ENCODE measurements at places on chromosomes 4 and X.

DNA sequence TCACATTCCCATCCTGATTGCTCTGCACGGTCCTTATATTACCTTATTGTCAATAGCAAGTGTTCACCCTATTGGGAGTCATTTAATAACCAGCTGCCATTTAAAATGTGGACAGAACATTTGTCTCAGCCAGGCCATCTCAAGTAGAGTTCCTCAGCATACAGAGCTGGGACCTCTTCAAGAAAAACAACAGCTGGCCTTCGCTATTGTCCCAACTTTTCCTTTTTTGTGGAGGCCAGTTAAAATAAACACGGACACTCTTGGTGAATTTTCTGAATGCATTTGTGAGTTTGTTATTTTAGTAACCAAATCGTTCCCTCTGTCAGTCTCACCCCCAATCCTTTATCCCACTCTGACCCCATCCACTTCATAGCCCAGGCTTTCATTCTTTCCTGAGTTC, 395.3 kb upstream of the PITX2 start:
- no peak for DNase-seq

- no peak for DNase-seq
These were observed 7.3 kb upstream of the SH3BP2 start for GRCh38 chr4:2785613-2786012.

DNA sequence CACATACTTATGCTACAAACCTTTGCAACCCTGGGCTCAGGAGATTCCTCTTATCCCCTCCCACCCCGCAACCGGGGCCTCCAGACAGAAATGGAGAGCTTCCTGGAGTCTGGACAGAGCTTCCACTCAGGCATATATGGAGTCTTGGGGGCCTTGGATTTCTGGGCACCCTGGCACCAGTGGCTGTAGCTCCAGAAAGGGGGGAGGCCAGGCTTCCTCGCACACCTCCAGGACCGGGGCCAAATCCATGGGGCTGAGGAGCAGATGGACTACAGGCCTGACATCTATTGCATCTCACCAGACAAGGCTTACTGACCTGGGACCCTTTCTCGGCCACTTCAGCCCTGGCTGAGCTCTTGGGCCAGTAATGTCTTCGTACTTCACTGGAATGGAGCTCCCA, 143.3 kb downstream of the DKK2 start:
- no peak for DNase-seq

GRCh38 chr4:68129793-68130192, at the start of gene TMPRSS11F:
Gene TMPRSS11F (minus strand): TSS chr4:68129869. CDS start chr4:68129820, 49 bp downstream.
- no peak for DNase-seq

DNA sequence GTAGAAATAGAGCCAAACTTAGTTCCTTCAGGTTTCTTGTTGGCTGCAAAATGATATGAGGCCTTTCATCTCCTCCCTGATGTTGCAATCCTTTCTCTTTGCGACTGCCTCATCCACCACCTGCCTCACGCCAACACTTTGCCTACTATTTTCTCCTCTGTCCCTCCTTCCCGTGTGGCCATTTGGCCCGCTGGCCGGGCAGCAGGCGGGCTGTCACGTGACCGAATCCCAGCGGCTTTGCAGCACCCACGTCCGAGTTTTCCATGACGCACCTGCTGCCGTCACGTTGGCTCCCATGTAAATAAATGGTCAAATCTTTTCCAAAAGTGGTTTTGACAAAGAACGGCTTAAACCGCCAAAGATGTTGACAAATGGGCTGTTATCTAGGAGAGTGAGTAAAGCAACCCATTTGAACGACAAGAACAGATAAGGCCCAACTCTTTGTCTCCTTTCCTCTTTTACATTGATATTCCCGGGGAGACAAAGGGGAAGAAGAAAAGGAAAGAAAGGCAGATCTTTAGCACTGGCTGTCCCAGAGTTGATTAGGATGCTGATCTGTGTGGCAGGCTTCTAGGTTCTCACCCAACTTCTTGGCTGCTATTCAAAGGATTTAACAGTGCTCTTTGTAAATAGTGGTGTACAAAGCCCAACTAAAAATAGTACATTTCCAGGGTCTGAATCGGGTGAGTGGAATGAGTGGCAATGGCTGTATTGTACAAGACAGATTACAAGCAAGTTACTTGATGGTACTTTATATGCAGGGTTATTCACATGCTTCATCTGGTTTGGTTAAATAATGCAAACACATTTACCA, 174.2 kb upstream of the JADE1 start:
- peak; percentile 75 for DNase-seq

DNA sequence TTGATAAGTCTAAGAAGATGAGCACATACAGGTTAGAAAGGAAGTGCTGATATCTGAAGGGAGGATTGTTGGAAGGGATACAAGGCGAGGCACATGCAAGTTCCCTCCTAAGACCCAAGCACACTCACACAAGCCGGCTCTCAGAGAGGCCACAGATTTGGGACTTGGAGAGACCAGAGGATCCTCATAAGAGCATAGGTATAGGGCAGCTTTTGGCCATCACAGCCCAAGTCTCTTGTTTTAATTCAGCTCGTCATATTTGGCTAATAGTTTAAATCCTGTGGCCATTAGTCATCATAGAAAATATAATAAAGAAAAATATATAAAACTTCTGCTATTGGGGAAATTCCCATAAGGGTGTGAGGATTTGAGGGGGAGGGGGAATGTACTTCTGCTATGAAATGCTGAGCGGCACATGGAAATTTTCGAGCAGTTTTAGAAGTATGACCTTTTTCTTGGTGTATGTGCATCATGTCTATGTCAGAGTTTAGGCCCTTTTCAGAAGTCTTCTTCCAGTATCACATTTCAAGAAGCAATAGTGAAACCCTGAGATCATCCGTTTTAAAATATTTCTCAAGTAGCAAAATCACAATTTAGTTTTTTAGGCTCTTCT, 97.7 kb downstream of the NFKB1 start:
- no peak for DNase-seq

- no peak for DNase-seq
These were observed 183.5 kb downstream of the PCDH7 start for GRCh38 chr4:30903502-30904214.

GRCh38 chr4:66640233-66640990, 904.9 kb downstream of the CENPC start:
- DNase-seq: no peak

DNA sequence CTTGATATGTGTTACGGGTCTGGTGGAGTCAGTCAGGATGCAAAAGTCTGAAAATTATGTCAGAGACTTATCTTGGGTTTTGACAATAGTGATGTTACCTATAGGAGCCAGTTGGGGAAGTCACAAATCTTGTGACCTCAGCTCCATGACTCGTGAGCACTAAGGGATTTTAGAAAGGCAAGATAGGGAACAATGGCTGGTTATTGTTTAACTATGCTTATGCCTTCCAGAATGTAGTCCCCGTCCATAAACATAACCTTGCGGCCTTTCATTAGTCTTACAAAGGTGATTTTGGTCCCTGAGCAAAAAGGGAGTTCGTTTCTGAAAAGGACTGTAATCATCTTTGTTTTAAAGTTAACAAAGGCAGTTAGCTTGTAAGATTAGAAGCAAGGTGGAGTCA, 23.9 kb upstream of the GATB start:
- no peak for DNase-seq

DNA sequence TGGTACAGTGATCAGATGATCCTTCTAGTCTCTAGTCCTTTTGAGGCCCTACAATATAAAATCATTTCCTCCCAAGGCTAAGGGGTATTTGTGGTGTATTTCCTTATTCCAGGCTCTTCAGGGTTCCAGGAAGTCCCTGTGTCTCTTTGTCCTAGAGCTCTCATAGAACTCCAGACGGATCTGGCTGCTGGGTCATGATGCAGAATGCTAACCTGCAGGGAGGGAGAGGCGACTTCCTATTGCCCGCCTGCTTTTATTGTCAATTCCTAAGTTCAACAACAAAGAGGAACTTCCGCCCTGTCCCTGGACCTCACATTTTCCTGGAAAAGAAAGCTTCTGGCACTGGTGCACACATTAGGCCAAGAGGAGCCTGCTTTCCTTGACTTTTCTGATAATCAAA, 45.9 kb upstream of the ZNF827 start:
- DNase-seq: no peak

DNA sequence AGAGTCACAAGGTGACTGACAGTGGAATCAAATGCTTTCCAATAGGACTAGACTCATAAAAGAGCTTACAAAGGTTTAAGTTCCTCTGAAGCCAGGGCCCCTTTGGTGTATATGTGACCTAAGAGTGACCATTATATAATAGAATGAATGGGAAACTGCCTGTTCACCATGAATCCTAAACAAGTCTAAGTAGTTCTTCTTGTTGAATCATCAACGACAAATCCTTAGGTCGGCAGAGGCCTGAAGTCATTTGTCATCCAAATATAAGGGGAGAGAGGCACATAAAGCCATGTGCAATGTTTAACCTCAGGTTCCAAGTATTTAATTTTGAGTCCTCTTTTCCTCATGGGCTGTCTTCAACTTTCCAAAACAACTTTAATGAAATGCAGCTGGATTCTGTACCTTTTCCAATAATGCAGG, 122.4 kb downstream of the RASL11B start:
- DNase-seq: no peak

- no peak for DNase-seq
These were observed 9.2 kb downstream of the SPIN3 start for GRCh38 chrX:56986138-56986537.

DNA sequence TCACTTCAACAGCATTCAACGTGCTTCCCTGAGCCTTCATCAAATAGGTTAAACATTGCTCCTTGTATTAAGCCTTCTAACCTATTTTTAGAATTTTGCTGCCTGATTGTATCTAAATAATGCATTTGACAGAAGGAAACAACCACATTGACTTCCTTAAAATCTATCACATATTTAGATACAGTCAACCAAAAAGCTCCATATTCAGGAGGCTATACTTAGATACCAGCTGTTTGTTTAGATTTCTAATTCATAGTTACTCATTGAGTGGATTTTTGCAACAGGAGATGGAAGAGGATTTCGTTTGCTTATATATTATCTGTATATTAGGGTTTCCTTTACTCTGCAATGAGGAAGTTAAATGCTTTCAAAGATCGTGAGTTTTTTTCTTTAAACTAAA, 241.1 kb upstream of the PPP1R2C start:
- no peak for DNase-seq

GRCh38 chr4:137892134-137892533, 350.0 kb downstream of the SLC7A11 start:
- DNase-seq: no peak

GRCh38 chr4:74328501-74328900, 20.2 kb downstream of the EPGN start:
- no peak for DNase-seq

GRCh38 chr4:150773729-150774449, 191.9 kb downstream of the MAB21L2 start:
- DNase-seq: no peak

GRCh38 chr4:71296945-71297344, 41.9 kb upstream of the SLC4A4 start:
- DNase-seq: no peak

- no peak for DNase-seq
These were observed 52.1 kb downstream of the IDS start for GRCh38 chrX:149453030-149453429.

DNA sequence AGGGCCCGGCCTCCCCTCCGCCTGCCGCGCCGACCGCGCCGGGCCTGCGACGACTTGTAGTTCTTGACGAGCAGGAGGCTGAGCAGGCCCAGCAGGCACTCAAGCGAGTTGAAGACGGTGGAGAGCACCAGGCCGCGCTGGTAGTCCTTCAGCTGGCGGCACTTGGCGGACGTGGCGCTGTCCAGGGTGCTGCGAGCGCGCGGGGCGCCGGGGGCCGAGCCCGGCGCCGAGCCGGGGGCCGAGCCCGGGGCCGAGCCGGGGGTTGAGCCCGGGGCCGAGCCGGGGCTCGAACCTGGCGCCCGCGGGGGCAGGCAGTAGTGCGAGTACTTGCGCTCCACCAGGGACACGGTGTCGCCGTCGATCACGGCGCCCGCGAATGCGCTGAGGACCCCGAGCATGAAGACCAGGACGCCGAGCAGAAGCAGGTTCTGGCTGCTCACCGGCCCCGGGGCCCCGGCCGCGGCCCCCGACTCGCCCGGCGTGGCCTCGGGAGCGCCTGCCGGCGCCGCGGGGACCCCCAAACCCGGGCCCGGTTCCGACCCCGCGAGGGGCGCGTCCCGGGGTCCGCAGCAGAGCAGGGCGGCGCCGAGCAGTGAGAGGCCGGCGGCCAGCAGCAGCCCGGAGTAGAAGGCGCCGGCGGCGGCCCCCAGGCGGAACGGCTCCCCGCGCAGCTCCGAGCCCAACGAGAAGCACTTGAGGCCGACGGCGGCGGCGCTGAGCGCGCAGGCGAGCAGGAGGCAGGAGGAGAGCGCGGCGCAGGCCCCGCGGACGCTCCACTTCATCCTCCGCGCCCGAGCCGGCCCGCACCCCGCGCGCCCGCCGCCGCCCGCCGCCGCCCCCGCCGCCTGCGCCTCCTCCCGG, 584 bp downstream of the TMEM271 start:
- DNase-seq: no peak

- DNase-seq: no peak
These were observed 360.0 kb downstream of the GALNTL6 start for GRCh38 chr4:172173206-172173605.

DNA sequence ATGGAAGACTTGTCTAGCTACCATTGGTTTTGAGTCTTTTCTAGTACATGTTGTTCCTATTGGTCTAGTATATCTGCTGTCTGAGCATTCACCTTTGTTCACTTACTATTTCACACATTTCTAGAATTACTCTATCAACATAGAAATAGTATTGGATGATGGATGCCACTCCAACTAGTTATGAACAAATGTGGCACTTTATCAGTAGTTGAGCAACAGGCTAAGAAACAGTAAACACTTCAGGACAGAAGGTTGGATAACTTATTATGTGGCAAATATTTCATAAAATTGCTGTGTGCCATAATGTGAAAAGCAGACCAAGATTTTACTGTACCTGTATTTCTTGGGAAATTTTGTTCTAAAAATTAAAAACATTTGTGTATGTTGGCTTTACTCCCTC, 42.4 kb upstream of the GLRA3 start:
- DNase-seq: no peak

DNA sequence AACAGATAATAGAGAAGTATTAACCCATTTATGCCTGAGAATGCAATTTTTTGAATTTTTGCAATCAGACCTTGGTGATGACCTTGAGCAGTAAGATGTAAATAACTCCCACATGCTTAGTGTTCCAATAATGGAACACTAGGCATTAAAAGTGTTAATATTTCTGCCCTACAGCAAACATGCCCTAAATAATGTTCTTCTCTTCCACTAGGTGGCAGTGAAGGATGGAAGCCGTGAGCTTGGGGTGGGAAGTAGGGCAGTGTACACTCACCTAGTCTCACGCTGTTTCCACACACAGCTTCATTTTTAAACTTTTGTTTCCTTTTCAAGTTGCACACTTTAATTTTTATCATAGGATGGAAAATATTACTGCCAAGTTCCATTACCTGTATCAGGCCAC, 613.1 kb upstream of the HS3ST1 start:
- no peak for DNase-seq

GRCh38 chrX:138128027-138128671, 562.2 kb downstream of the ZIC3 start:
- peak; percentile 44 for DNase-seq

GRCh38 chr4:71520850-71521249, 182.0 kb downstream of the SLC4A4 start:
- no peak for DNase-seq

DNA sequence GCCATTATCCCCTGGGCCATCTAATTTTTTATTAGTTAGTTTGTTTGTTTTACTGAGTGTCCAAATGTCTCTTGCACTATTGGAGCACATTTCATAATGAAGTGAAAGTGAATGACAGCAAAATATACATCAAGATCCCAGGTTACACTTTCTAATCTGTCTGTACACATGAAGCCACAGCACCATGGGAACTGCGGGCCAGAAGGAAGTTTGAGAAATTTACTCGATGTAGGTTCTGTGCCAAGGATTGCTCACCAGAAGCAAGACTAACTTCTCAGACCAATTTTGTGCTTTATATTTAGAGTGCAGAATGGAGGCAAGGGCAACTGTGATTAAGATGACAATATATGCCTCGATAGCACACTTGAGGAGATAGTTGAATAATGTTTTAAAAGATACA, 258.0 kb downstream of the COL25A1 start:
- DNase-seq: no peak

All from NCI-H774 (cell line).